Daoy (cell line): ENCODE measurements at places on chromosomes 2 and 18. TPM values are rescaled to one million over a fixed set of nuclear protein-coding genes. Genes with fewer than 3 reads are reported as not detected.

GRCh38 chr18:35982409-35983114 lies 10.1 kb downstream of the RMP24 start:
- no peak for DNase-seq

DNA sequence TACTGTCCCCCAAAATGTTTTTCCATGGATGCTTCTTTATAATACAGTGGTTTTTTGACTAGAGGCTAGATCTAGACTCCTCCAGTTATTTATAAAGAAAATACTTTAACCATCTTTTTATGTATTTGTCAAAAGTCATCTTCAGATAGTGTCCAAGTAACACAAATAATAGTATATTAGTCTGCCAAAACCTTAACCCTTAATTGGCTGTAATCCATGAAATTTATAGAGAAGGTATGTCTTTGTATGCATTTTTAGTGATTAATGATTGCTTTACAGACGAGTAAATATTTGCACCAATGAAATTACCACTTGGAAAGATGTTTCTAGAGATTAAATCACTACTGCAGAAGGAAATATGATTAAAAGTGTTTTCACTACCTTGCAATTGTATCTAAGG lies 451.8 kb upstream of the NRXN1 start:
- no peak for DNase-seq

GRCh38 chr18:2337552-2338141 lies 233.7 kb downstream of the METTL4 start:
- DNase-seq = peak; percentile 26

DNA sequence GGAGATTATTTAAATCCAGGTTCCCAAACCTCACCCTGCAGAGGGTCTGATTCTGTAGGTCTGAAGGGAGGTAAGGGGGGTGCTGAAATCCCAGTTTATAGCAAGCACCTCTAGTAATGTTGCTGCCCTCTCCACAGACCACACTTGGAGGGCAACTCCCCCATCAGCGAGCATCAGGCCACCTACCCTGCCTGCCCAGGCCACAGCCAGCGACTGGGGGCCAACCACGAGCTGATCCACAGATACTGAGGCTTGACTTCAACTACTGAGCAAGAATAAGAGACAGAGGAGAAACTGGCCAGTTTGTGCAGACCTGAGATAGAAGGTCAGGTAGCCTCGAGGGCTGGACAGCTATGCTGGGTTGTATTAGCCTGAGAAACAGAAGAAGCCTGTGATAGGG lies 36.3 kb upstream of the LBH start:
- no peak for DNase-seq

DNA sequence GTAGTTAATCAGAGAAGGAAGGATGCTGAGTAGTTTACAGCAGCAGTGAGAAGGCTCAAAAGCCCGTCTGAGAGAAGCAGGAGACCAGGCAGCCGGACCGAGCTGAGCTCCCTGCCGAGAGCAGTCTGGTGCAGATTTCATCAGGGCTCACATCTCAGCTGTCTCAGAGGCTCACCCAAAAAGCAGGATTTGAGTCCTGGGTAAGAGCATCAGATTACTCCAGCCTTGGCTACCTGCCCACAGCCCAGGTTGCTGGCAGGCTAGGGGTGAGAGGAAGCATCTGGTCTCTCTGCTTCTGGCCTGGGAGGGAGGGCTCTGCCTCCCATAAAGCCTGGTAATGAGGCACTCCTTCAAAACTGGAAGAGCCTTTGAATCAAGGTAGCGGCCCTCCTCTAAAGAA lies 140.5 kb downstream of the ST6GAL2 start:
- DNase-seq = peak; percentile 10

- no peak for DNase-seq
Measured at GRCh38 chr2:83394134-83394904, 1064.8 kb downstream of the SUCLG1 start.

GRCh38 chr2:105537466-105537865 lies 138.6 kb upstream of the FHL2 start:
- no peak for DNase-seq

DNA sequence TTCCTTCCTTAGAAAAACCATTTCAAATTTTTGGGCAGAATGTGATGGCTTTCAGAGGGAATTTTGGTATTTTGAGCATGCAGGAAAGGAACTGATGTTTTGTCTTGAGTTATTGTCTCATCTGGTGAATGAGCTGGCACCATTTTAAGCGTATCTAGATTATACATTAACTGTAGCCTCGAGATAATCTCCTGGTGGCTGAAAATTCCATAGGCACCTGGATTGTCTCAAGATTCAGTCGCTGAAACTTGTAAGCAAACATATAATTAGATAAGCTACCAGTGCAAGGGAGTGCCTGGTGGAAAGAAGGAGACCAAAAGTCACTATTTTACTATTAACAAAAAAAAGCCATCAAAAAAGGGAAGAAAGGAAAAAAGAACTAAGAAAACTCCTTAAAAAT lies 687.8 kb upstream of the DDX18 start:
- DNase-seq = no peak

CFAP221 gene
- total RNA-seq = 0.29 and 2.0 TPM in 2 replicates

DSG3 gene
- not detected in 2 replicates for total RNA-seq

FRZB gene
- not detected in 2 replicates for total RNA-seq
